ENCODE measurements at places on chromosomes 5 and 9. TPM values are rescaled to one million over a fixed set of nuclear protein-coding genes. Genes with fewer than 3 reads are reported as not detected.

The NANS gene
- total RNA-seq, result 67.8 TPM

The NUTM2F gene
- not detected for total RNA-seq

The ESM1 gene
- total RNA-seq, result not detected

The EFNA5 gene
- 19.2 TPM for total RNA-seq

The VPS13A gene
- total RNA-seq, result 11.4 TPM
